Liver (tissue), 10 donors: ENCODE measurements at places on chromosomes 3 and 15. TPM values are rescaled to one million over a fixed set of nuclear protein-coding genes. Genes with fewer than 3 reads are reported as not detected.

GRCh38 chr3:142844339-142844977, 44.4 kb downstream of the PCOLCE2 start:
- no peak for DNase-seq
- H3K36me3 ChIP-seq, result peaks cover 4% of the 10 kb centered on the region
- H3K4me1 ChIP-seq, result peaks cover 14% of the 10 kb centered on the region
- no peak overlapping the region for H3K27ac ChIP-seq

DNA sequence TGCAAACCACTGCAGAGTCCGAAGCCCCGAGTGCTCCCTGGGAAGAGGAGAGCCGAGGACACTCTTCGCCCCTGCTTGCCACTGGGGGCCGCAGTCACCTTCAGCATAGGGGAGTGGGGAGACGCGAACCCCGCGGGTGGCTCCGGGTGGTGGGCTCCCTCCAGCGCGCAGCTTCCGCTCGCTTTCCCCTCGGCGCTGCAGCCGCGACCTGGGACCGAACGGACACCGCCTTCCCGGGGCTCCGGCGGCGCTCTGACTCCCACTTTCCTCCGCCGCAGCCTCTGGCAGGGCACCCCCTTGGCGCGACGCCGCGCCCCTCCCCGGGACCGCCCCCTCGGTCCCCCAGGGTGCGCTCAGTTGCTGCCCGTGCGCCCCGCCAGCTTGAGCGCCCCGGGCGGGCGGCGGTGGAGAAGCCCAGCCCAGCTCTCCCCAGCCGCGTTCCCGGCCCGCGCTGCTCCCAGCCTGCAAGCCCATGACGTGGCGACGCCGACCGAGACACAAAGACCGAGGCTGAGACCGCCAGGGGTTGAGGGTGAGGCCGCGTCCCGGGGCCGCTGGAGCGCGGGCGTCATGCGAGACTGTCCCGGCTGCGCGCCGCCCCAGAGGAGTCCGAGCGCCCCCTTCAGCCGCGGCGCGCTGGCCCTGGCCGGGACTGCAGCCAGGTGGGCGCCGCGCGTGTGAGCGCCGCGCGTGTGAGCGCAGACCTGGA, at the start of gene MINAR1:
TSS of gene MINAR1 (plus strand) at position 701 of the 709 bp plus-strand sequence. CDS start 23,812 bp downstream, outside the sequence.
- H3K27me3 ChIP-seq, result peaks cover 26% of the 10 kb centered on the region
- H3K36me3 ChIP-seq, result no peaks in the 10 kb centered on the region
- no peak for DNase-seq
- peaks cover 8% of the 10 kb centered on the region for H3K4me1 ChIP-seq
- no peak within 1 kb of the TSS for H3K27ac ChIP-seq

- no peak overlapping the region for H3K4me3 ChIP-seq
- no peak for DNase-seq
- H3K4me1 ChIP-seq, result no peaks in the 10 kb centered on the region
Observed at GRCh38 chr3:5846261-5846660, 658.8 kb downstream of the EDEM1 start.

DNA sequence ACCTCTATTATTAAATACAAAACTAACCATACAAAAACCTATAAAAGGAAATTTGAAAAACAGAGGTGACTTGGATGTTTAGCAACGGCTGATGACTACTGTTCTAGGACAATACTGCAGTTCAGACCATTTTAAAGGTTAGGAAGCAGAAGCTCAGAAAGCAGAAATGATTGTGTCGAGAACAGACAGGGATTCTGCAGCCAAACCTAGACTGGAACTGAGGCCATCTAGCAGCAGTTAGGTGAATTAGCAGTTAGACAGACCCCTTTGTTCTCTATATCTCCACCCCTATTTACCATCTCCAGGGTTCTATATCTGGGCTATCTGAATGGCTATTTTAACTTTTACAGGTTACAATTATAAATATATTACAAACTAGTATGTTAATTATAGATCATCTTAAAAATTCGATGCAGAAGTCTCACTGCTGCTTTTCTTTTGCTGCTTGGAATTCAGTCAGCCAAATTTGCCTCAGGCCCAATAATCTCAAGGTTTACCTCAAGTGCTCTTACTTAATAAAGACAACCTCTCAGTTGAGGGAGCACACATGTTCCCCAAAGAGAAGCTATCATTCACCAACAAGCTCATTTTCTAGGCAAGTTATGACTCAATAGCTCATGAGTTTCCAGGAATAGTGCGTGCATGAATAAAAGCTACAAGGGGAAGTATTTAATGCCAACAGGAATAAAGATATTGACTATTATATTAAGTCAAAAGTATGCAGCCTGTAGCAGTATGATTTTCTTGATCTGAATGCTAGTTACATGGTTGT, 9.3 kb upstream of the IL1RAP start:
- H3K4me1 ChIP-seq, result peaks cover 16% of the 10 kb centered on the region
- no peak for DNase-seq
- no peaks in the 10 kb centered on the region for H3K36me3 ChIP-seq
- no peak overlapping the region for H3K4me3 ChIP-seq

DNA sequence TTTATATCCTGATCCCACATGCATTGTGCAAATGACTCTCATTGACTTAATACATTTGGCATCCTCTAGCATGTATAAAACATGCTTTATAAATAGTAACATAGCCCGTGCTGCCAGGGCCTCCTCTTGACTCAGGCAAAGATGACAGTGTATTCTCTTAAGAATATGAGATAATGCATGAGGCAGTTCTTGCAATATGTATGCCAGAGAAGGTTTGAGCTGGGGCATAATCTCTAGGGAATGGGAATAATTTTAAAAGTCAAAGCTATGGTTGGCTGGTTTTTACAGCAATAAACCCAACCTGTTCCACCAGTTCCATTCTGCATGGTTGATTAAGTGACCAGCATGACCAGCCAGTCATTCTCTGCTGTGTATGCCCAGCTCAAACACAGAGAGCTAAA, 179.0 kb upstream of the PFN2 start:
- no peaks in the 10 kb centered on the region for H3K36me3 ChIP-seq
- H3K4me1 ChIP-seq, result no peaks in the 10 kb centered on the region
- no peak for DNase-seq
- no peak overlapping the region for H3K4me3 ChIP-seq
- no peak overlapping the region for H3K27ac ChIP-seq

GRCh38 chr3:70383360-70383831, 71.0 kb upstream of the MDFIC2 start:
- H3K4me3 ChIP-seq, result no peak overlapping the region
- no peak for DNase-seq
- no peaks in the 10 kb centered on the region for H3K36me3 ChIP-seq
- no peak overlapping the region for H3K27ac ChIP-seq
- no peaks in the 10 kb centered on the region for H3K27me3 ChIP-seq

DNA sequence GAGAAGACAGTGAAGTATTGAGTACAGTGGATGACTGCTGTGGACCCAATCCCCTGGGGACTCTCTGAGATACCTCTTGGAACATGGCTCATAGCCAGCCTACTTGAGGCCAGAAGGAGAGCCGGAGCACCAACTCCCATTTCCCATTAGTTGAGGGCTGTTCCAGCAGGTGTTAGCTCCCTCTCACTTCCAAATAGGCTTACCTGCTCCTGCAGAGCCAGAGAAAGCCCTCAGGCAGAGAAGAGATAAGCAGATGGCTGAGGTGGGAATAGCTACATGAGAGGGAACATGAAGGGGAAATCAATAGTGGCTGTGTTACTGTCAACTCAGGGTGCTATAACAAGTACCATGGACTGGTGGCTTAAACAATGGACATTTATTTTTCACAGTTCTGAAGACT, 4.6 kb upstream of the CCK start:
- no peaks in the 10 kb centered on the region for H3K4me1 ChIP-seq
- no peak for DNase-seq
- peaks cover 2% of the 10 kb centered on the region for H3K27me3 ChIP-seq
- no peak overlapping the region for H3K4me3 ChIP-seq
- H3K27ac ChIP-seq, result no peak overlapping the region

GRCh38 chr3:42161050-42161935, 70.1 kb downstream of the TRAK1 start:
- H3K27ac ChIP-seq, result no peak overlapping the region
- H3K36me3 ChIP-seq, result no peaks in the 10 kb centered on the region
- H3K27me3 ChIP-seq, result no peaks in the 10 kb centered on the region
- DNase-seq, result no peak
- H3K4me3 ChIP-seq, result no peak overlapping the region

DNA sequence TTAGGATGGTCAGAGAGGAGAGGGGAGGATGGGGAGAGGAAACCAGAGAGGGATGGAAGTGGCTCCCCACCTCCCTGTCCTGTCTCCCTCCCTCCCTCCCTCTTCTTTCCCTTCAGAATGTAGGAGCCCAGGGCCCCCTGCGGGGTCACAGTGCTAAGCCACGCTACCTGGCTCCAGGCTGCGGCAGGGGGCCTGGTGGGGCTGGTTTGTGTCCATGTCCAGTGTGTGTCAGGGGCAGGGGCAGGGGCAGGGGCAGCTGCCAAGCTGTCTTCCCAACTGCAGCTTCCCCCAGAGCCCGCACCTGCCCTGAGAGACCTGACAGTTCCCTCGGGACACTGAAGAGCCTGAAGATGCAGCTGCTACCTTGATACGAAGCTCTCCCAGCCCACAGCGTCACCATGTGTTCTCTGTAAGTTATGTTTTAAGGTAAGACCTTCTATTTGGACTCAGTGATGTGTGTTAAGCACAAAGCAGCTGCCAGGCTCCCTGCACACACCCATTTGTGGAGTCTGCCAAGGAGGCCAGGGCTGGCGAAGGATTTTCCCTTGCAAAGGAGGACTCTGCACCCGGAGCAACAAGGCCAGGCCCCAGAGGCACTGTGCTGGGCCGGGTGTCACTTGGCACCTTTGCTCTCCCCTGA, 121.8 kb upstream of the SMAD3 start:
- H3K36me3 ChIP-seq, result no peaks in the 10 kb centered on the region
- H3K27ac ChIP-seq, result no peak overlapping the region
- H3K27me3 ChIP-seq, result no peaks in the 10 kb centered on the region
- peaks cover 5% of the 10 kb centered on the region for H3K4me1 ChIP-seq
- no peak overlapping the region for H3K4me3 ChIP-seq
- no peak for DNase-seq

- H3K27ac ChIP-seq, result no peak overlapping the region
- DNase-seq, result no peak
- no peak overlapping the region for H3K4me3 ChIP-seq
- no peaks in the 10 kb centered on the region for H3K27me3 ChIP-seq
Observed at GRCh38 chr3:100777271-100777670, 68.0 kb downstream of the TFG start.

DNA sequence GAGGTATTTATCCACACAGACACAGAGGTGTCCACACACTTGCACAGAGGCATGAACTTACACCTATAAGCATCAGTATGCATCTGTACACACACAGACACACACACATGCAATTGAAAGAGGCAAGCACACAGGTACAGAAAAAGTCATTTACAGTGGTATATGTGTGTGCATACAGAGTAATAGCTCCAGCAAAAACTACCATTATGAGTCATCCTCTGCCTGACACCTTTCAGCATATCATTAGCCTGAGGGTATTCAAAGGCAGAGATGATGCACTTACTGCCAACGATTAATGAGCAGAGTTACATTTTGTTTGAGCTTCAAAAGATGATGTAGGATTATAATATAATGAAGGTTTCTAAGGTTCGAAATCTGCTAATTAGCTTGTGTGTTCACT, 100.3 kb upstream of the TPRG1 start:
- no peak for DNase-seq
- no peak overlapping the region for H3K27ac ChIP-seq
- no peaks in the 10 kb centered on the region for H3K36me3 ChIP-seq
- H3K27me3 ChIP-seq, result no peaks in the 10 kb centered on the region

DNA sequence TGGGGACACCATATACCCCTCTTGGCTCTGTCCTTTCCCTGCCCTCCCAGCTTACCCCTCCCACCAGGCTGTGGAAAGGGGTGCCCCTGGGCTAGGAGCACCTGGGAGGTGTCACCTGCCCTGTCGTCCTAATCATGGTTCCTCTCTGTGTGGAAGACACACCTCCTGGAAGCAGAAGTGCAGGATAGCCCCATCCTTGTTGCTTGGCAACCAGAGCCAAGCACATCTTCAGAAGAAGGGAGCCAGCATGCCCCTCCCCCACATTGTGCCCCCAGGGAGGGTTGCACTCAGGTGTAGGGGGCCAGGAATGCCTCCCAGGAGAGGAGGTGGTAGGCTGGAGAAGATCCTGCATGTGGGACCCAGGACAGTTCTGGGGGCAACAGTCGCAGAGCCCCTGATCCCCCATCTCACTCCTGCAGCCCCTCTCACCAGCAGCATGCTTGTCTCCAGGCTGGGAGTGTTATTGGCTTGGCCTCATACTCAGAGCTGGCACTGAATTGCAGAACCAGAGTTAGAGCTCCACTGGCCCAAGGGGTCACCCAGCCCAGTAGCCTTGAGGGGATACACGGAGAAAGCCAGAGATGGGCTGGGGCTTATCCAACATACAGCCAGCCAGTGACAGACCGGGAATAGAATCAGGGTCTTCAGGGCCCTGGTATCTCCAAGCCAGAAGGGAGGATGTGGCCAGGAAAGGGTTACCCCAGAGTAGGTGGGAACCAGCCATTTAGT, 8.4 kb downstream of the RAB6B start:
- H3K4me3 ChIP-seq, result no peak overlapping the region
- DNase-seq, result peak; percentile 28
- no peaks in the 10 kb centered on the region for H3K36me3 ChIP-seq

- H3K27ac ChIP-seq, result no peak overlapping the region
- H3K4me1 ChIP-seq, result peaks cover 22% of the 10 kb centered on the region
- peak overlapping the region; percentile 55 for H3K4me3 ChIP-seq
Observed at GRCh38 chr3:169811631-169812331, 889 bp upstream of the LRRIQ4 start.

DNA sequence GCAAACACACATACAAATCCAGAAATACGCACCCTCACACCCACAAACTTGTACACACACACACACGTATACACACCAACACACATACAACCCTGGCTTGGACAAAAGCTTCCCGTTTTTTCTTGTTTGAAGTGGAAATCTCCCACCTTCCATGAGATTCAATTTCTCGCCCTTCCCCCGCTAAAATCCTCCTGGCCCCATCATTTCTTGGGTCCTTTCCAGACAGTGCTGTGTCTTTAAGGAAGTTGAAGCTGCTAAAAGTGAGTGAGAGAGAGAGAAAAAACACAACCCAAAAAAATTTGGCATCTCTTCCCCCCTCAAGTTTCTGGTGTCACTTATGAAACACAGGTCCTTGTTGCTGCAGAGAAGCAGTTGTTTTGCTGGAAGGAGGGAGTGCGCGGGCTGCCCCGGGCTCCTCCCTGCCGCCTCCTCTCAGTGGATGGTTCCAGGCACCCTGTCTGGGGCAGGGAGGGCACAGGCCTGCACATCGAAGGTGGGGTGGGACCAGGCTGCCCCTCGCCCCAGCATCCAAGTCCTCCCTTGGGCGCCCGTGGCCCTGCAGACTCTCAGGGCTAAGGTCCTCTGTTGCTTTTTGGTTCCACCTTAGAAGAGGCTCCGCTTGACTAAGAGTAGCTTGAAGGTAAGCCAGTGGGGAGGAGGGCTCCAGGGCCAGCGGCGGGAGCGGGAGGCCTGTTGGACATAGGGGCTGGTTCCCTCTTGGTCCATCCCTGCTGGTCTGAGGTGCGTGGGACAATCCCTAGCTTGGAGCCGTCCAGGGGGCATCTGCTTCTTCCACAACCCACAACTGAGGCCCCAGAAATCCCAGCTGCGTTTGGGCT, at the start of gene ISLR:
TSS of gene ISLR (plus strand) at position 331 of the 839 bp plus-strand sequence. CDS start 1,149 bp downstream, outside the sequence.
- H3K36me3 ChIP-seq, result no peaks in the 10 kb centered on the region
- H3K4me1 ChIP-seq, result no peaks in the 10 kb centered on the region
- H3K4me3 ChIP-seq, result no peak within 1 kb of the TSS
- peak; percentile 14 for DNase-seq
- no peaks in the 10 kb centered on the region for H3K27me3 ChIP-seq

The VGLL3 gene
- 1.3 TPM for total RNA-seq

The TERC gene
- total RNA-seq, result 55.1 TPM

The OXSM gene
- 17.0 TPM for total RNA-seq
